ENCODE measurements at places on chromosomes 2 and 18.
A peak's percentile ranks its signal among the peaks of the same experiment; 100 is the strongest.

GRCh38 chr2:112646791-112647689, 1.3 kb downstream of the SLC20A1 start:
- no peak for DNase-seq

DNA sequence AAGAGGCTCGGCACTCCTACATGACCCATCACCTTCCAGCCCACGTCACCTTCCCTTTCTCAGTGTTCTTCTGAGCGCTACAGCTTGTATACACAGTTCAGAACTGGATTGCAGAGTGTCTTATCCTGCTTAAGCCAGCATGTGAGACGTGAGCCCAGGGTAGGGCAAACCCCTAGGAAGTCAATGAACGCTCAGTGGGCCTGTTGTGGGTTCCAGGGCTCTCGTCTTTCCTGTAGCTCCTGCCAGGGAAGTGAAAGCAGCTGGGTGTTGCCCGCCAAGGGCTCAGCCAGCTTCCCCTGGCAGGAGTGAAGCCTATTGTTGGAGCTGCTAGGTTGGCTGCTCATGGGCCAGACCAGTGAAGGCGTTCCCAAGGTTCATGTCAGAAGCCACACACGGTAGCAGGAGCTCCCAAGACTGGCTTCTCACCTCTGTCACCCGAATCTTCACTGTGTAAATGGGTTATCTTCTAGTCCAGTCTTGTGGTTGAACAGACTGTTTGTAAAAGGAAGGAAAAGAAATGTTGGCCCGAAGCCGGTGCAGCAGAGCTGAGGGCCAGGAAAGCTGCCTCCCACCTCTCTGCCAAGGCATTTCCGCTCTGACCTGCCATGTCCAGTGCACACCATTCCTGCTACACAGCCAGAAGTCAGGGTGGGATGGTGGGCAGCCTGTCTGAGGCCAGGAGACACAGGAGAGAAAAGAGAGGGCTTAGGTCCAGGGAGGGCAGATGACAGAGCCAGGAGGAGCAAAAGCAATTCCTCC, 69.6 kb upstream of the RMDN2 start:
- DNase-seq: peak; percentile 8

- DNase-seq: no peak
These were observed 31.8 kb upstream of the RMDN2 start for GRCh38 chr2:37893327-37893726.

- DNase-seq: no peak
These were observed 38.4 kb upstream of the ITGAV start for GRCh38 chr2:186551323-186552050.

GRCh38 chr2:101148777-101149176, 2.4 kb downstream of the TBC1D8 start:
- no peak for DNase-seq

- DNase-seq: no peak
These were observed 32.7 kb downstream of the TNP1 start for GRCh38 chr2:216827073-216827720.

GRCh38 chr2:172095905-172096625, 6.6 kb downstream of the DLX2 start:
- no peak for DNase-seq

GRCh38 chr18:46727177-46727576, 29.7 kb downstream of the ST8SIA5 start:
- no peak for DNase-seq

- no peak for DNase-seq
These were observed 188.5 kb upstream of the CDH2 start for GRCh38 chr18:28365411-28365831.

DNA sequence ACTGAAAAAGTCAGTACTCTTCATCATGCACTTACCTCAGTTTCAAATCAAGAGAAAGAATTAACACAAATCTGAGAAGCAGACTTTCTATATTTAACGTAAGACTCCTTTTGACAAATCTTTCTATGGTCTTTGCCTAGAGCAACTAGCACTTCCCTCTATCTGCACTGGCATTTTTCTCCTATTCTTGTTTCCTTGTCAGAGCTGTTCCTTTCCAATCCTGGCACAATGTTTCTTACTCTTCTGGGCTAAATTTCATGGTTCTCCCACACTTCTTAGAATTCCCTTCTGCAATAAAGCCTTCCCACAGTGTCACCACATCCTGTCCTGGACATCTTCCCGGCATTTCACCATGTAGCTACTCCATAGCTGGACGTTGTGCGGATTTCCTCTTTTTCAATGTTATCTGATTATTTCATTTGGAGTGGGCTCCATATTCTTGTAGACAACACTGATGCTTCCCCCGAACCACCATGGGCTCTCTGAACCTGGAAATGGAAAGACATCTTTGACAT, 144.7 kb upstream of the CTNNA2 start:
- DNase-seq: no peak

GRCh38 chr18:74311000-74311399, 4.6 kb upstream of the C18orf63 start:
- no peak for DNase-seq

DNA sequence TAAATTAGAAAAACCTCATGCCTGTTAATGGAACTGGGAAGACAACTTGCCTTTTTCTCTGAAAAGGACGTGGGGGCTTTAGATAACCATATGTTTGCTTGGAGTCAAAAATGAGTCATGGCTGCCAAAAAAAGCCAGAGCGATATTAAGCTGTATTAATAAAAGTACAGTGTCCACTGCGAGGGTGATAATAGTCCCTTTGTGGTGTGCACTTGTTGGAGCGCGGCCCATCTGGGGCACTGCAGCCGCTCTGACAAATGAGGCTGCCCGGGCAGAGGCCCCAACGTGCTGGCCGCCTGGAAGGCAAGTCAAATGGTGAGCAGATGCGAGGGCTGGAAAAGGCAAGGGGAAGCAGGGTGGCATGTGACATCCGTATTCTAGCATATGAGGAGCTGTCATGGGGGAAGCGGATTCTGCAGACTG, 103.3 kb upstream of the NCK2 start:
- DNase-seq: no peak

DNA sequence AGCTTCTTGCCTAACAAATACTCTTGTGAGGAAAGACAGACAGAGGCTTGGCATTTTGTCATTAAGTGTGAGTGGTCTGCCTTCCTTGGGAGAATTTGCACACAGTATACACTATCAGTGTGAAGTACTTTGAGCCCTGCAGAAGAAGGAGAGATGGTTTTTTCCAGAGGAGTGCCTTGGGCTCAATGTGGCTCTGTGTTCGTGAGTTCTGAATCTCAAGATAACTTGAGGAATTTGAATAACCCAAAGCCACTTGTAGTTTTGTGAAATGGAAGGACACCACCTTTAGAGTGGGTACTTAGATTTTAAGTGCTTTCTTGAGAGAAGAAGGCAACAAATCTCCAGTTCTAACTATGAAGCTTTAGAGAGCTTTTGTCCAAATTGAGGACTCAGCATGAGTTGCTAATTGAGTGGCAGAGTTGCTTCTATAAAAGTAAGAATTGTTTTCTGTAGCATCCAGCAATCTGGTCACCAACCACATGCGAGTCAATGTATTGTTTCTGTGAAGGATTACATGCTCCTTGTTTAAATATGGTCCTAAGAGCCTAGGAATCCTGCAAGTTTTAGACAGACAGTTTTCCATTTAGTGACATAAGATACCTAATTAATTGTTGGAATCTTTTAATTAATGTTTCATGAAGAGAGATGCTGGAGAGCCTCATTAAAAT, 68.3 kb downstream of the BABAM2 start:
- DNase-seq: no peak

- DNase-seq: no peak
These were observed 41.6 kb downstream of the TBC1D8 start for GRCh38 chr2:101109451-101110118.

- DNase-seq: no peak
These were observed 773.9 kb downstream of the BCL11A start for GRCh38 chr2:59779571-59779970.

DNA sequence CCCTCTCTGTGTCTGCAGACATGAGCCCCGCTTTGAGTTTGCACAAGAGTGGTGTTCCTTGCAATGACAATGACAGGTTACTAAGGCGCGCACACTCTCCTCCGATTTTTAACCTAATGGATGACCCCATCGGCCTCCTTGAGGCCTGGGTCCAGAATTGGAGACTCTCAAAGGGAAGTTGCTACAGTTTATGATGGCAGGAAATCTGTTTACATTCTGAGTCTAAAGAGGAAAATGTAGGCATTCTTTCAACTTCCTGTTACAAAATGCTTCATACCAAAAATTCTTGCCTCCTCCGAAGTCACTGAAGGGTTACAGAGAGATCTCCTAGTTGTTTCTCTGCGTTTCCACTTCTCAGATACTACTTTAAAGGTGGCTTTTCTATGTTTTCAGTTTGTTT, 225.3 kb upstream of the AGAP1 start:
- DNase-seq: no peak

DNA sequence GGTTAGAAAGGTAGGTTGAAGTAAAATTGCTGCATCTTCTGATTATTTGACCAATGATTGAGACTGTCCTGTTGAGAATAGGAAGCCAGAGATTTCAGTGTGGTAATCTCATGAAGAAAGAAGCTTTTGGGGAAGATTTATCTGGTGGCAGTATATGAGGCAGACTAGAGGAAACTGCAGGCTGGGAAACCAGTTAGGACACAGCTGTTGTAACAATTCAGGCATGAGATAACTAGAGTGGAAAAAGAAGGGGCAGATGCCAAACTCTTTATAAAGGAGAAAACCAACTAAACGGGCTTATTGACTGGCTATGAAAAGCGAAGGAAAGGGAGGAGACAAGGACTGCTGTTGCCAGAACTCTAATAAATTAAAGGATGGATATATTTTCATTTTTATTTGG, 155.6 kb downstream of the TTC27 start:
- DNase-seq: no peak

DNA sequence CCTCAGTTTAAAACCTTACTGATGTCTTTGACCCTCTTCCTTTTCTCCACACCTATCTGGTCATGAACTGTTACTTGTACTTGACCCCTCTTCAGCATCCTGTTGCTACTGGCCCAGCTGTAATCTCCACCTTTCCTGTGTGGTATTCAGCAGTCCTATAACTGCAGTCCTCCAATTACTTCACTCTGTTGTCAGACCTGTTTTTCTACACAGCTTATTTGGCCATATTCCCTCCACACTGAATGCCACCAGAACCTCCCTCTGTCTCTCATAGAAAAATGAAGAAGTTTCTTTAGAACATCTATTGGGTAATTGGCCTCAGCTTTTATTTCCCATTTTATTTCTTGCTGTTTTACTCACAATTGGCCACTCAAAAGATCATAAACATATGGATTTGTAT, 155.4 kb downstream of the ASXL3 start:
- no peak for DNase-seq

- DNase-seq: no peak
These were observed 138.6 kb downstream of the GLI2 start for GRCh38 chr2:120873958-120874887.

DNA sequence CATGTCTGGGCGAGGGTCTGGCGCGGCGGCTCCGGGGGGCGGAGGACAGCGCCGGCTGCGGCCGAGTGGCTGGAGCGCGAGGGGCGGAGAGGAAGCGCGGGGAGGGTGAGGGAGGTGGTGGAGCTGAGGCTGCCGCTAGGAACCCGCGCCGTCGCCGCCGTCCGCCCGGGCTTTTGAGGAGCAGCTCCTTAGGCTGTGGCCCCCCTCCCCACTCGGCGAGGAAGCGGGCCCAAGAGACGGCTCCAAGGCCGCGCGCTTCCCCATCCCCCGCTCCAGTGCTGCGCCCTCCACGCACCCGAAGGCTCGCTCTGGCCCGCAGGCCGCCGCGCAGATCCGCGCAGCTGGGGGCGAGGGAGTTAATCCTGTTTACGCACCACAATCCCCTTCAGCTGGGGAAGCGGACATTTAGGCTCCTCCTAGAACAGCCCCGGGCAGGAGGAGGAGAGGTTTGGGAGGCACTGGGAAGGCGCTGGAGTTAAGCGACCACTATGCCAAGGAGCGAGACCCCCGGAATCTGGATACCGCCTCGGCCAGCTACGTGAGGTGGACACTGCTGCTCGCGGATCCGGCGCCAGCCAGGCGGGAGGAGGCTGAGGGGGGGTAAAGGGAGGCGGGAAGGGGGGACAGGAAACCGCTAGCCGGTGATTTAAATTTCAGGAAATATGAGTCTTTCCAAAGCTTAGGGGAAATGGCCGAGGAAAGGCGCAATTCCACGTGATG, at the start of gene CNRIP1:
CNRIP1 (minus strand) TSS at position 552 of the 720 bp plus-strand sequence; CDS start at position 3, 549 bp downstream.
- DNase-seq: no peak

DNA sequence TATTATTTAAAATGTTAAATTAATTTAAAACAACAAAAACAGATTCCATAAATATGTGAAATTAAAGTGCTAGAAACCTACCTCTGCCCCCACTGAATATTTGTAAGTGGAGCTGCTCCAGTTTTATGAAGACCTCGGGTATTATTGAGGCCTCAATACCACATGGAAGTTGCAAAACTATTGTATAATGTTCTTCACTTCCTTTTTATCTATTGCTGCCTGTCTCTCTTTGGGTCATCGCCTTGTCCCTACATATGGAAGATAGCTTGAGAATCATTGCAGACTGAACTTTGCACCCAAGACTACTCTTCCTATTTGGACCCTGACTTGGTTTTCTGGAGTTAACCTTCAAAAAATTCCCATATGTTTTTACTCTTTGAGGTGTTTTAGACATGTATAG, 212.1 kb upstream of the NETO1 start:
- no peak for DNase-seq

GRCh38 chr2:176745543-176746200, 466.9 kb upstream of the HNRNPA3 start:
- DNase-seq: no peak

- DNase-seq: no peak
These were observed 12.6 kb downstream of the CNDP1 start for GRCh38 chr18:74546751-74547530.

GRCh38 chr2:217817466-217818292, 185.1 kb downstream of the TNS1 start:
- DNase-seq: no peak

- DNase-seq: no peak
These were observed 101.3 kb downstream of the ANKRD44 start for GRCh38 chr2:197209246-197209645.
